ENCODE measurements at places on chromosomes 11 and 22.

GRCh38 chr22:19629331-19629719, 85.0 kb upstream of the SEPTIN5 start:
- DNase-seq: no peak

DNA sequence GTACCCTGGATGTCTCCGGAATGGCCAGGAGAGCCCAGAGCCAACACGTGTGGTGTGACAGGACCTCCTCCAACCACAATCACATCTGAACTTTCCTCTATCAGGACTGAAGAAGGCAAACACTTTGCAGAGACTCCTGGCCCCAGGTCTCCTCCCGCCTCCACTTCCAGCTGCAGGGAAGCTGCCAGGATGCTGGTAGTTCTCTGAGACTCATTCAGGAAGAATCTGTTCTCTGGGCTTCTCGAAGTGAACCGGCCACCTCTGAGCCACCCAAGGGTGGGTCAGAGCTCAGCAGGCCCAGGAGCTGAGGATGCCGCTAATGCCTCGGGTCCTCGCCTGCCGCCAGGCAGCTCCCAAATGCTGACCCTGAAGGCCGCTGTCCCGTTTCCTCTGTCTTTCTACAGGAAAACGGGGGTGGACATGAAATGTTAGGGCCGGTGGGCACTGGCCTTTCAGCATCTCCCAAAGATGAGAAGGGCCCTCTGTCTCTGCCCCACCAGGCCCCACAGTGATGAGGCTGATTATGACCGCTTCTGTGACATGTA, 789.9 kb downstream of the BRD1 start:
- DNase-seq: no peak

GRCh38 chr11:121059605-121060004, 35.7 kb downstream of the TBCEL start:
- no peak for DNase-seq

DNA sequence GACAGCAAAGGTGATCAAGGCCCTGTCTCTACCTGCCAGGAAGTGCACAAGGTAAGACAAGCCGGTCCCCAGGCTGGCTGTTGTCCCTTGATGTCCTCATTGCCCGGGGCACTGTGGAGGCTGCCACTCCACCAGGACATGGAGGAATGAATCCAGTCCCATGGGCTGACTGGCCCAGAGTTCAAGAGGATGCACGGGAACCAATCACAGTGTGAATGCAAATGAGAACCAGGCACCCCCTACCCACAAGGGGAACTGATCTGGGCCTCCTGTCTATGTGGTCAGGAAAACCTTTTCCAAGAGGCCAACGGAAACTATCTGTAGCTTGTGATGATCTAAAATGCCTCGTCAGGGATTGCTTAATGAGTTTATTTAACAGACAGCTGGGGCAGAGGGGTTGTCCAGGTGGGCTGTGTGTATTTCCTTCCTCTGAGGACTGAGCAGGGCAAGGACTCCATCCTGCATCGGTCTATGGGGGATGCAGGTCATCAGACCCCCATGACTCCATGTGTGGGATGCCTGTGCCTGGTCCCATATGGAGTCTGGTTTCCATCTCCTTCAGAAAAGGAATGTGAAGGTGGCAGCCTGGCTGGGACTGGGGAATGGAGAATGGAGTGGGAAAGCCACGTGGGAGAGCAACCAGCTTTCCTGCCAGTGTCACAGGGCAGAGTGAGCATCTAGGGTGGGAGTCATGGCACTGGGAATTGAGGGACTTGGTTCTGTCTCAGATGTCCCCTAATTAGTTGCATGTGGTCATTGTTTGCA, 60.5 kb downstream of the CD82 start:
- no peak for DNase-seq

DNA sequence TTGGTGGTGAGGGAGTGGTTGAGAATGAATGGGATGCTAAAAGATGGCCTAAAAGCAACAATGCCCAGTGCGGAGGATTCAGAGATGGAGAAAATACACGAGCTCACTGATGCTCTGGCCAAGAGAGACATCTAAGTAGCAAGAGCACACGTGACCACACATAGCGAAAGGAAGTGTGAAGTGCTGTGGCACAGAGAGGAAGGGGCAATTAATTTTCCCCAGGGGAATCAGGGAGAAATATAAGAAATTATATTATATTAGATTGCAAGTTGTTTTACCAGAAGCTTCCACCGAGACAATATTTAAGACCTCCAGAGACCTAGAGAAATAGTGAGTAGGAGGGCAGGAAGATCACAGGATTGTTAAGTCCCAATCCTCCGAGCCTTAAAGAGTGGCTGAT, 80.6 kb downstream of the RCN1 start:
- DNase-seq: no peak

GRCh38 chr11:61071208-61071681, 31.0 kb upstream of the CD5 start:
- peak; percentile 32 for DNase-seq

- DNase-seq: no peak
Observed at GRCh38 chr11:125211191-125211947, 46.8 kb downstream of the PKNOX2 start.

DNA sequence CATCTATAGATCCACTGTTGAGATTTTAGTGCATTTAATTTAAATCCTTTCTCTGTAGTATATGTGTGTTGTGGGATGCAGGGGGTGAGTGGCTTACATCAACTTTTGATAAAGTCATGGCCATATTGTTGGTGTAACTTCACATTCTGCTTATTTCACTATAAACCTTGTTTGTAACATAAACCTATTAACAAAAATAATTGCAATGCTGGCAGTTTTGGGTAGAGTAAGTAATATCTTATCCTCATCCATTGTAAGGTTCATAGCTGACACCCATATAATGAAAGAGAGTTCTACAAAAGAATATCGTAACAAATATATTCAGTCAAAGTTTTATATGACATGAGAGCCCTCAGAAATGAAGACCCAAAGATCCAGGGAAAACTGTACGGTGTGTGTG, 601.7 kb upstream of the ANO3 start:
- no peak for DNase-seq

- DNase-seq: no peak
Observed at GRCh38 chr22:25182131-25183110, 17.2 kb upstream of the CRYBB3 start.

GRCh38 chr22:36746375-36746970, 29.4 kb downstream of the IFT27 start:
- DNase-seq: no peak

DNA sequence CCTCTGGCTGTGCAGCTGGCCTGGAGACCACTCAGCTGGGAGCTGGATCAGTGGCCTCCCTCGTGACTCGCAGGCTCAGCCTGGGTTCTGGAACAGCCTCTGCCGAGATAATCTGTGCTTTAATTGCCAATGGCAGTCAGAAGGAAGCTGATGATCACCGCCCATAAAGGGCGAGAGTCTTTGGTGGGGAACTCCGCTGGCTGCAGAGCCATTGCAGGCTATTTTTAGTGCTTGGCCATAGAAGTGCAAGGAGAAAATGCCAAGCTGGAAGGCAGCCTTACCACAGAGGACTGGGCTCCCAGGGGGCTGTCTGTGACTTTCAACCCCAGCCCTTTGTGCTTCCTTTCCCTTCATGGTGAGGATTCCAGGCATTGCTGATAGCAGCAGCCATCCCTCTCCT, 62.2 kb upstream of the TENM4 start:
- no peak for DNase-seq

GRCh38 chr11:128963744-128964325, 21.2 kb upstream of the TP53AIP1 start:
- DNase-seq: no peak

DNA sequence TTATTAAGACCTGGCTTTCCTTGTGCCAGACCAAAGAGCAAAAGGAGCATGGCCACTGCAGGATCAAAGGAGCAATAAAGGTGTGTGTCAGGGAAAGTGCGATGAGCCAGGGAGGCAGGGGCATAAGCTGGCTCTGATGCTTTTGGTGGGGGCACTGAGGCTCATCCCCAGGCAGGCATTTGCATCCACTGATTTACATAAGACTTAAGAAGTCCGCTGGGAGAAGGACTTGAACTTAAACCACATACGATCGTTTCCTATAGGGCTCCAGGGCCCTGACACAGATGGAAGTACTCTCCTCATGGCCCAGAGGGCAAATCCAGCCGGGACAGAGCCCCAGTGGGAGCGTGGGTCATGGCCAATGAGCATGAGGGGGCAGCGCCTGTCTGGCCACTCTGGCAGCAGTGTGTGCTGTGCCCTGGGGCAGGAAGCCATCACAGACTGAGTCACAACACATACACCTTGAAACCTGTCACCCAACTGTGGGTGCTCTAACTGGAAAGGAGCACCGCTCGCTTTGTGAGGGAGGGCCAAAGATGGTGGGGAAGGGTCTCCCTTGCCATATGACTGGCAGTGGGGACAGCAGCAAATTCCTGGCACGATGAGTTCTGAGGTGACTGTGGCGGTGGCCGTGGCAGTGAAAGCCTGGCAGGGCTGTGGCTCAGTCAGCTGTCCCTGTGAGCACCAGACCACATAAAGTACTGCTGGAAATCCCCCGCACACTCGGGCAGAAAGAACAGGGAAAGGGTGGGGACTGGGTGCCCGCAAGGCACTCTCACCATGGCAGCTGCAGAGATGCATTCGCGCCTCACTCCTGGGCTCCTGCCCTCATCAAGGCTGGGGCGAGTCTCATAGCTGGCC, 79.4 kb upstream of the LMO1 start:
- no peak for DNase-seq

- no peak for DNase-seq
Observed at GRCh38 chr22:33605221-33605620, 315.1 kb downstream of the LARGE1 start.

- no peak for DNase-seq
Observed at GRCh38 chr11:116062490-116063171, 558.4 kb upstream of the CADM1 start.

GRCh38 chr11:71914617-71915189, 13.7 kb downstream of the XNDC1N start:
- no peak for DNase-seq
